ENCODE measurements at places on chromosomes 5 and 9.
A peak's percentile ranks its signal among the peaks of the same experiment; 100 is the strongest.

DNA sequence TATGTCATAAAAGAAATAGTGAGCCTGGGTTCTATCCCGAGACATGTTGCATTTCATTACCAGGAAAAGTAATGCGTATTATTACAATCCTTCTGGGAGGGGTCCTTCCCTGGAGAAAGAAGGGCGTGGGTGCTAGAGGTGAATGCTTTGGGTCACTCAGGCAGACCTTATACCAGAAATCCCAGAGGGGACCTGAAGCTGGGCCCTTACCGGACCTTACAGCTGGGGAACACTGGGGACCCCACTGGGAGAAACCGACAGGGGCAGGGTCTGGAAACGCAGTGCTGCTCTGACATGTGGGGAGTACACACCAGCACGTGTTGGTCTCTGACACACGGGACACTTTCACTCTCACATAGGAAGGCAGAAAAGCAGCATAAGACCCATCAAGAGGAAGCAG, 71.3 kb downstream of the LMNB1 start:
- DNase-seq = no peak

DNA sequence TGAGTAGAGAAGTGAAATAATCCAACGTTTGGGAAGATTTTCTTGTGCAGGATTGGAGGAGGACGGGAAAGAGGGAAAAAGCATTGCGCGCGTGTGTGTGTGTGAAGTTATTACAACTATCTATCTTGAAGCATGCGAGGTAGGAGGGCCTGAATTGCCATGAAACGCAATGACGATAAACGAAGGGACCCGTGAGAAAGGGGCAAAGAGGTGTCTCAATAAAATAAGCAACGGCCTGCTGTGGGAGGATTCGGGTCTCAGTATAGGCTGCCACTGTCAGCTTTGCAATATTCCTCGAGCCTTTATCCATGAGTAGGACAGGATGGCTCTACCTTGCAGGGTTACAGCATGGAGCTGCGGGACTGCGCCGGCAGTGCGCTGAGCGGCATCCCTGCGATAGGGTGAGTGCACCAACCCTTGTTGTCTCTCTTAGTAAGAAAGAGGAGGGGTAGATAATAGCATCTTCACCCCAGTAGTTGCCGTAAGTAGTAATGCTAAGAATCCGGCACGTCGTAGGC, 631 bp upstream of the RCL1 start:
- DNase-seq = no peak

GRCh38 chr5:149387982-149388381, 8.9 kb upstream of the IL17B start:
- no peak for DNase-seq

DNA sequence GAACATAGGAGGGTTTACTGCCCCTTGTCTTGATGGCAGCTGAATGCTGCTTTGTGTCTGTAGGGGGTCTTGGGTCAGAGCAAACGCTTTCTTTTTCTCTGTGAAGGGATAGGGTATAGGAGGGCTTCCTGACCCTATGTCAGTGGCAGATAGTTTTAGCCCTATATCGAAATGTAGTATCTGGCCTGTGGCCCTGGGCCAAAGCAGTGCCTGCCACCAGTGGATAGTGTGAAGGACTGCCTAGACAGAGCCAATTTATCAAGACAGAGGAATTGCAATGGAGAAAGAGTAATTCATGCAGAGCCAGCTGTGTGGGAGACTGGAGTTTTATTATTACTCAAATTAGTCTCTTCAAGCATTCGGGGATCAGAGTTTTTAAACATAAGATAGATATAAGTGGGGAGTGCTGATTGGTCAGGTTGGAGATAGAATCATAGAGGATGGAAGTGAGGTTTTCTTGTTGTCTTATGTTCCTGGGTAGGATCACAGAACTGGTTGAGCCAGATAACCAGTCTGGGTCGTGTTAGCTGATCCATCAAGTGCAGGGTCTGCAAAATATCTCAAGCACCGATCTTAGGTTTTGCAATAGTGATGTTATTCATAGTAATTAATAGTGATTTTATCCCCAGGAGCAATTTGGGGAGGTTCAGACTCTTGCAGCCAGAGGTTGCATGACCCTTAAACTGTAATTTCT, 178.5 kb downstream of the GDNF start:
- DNase-seq = no peak

GRCh38 chr5:32255540-32255900, 57.2 kb downstream of the MTMR12 start:
- no peak for DNase-seq

DNA sequence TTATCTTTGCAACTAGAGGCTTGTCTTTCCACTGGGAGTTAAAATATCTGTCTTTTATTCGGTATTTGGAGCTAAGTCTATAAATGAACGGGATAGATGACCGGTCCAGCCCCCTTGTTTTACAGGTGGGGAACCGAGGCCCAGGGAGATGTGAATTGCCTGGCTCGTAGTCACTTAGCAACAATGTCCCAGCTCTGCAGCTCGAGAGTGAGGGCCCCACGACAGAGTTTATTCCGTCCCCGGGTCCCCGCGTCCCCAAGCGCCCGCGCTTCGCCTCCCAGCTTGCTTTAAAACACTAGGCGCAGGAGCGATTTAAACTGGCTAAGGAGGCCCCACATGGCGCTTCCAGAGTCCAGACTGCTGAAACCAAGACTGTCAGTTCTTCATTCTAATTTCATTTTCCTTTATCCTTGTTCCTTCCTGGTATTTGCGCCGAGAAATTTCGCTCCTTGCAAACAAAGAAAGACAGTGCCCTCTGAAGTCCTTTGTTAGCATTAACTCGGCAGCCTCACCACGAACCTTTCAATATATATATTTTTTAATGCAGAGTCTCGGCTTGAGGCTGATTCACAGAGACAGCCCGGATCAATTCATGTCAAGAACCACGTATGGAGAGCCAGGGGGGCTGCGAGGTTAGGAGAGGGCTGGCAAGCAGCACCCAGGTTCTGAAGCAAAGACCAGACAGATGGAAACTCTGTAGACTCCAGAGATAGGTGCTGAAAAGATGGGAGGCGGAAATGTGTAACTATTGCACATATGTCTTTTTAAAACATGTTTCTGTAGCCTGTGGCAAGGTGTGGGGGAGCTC, 1.4 kb upstream of the ENC1 start:
- peak; percentile 45 for DNase-seq

DNA sequence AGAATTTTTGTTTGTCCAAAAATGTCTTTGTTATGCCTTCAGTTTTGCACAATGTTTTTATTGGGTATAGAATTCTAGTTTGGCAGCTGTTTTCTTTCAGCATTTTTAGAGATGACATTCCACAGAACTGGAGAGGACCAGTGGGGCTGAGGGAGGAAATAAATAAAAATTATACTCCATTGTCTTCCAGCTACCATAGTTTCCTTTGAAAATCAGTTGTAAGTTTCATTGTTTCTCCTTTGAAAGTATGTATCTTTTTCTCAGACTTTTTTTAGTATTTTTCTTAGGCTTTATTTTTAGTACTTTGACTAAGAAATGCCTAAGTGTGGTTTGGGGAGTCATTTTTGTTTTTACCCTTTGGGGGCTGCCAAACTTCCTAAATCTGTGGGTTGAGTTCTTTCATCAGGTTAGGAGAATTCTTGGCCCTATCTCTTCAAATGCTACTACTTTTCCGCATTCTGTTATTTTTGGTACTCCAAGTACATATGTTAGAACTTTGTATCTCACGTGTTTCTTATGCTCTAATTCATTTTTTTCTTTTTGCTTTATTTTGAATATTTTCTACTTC, 15.2 kb upstream of the FBLL1 start:
- no peak for DNase-seq

- DNase-seq = no peak
Observed at GRCh38 chr5:62083247-62083646, 222.8 kb upstream of the KIF2A start.

DNA sequence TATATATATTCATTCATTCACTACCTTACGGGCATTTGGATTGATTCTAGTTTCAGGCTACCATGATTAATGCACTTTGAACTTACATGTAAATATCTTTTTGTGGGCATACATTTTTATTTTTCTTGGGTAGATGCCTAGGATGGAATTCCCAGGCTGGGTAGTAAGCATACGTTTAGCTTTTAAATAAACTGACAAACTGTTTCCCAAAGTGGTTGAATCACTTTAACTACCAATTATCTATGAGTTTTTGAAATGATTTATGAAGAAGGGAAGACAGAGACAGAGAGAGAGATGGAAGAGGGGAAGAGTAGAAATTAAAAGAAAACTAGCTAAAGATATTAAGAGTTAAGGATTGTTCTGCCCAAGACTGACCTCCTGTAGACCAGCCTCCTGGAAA, 612.6 kb downstream of the PSAT1 start:
- DNase-seq = no peak

DNA sequence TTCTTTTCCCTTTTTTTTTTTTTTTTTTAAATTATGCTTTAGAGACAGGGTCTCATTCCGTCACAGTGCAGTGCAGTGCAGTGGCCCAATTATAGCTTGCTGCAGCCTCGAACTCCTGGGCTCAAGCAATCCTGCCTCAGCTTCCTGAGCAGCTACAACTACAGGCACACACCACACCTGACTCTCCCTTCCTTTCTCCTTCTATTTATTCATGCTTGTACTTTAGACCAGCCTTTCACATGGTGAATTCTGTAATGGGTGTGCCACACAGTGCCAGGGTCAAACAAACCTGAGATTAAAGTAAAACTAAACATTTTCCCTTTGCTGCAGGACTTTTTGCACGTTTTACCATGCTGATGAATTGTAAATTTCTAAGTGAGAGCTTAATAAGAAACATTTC, 8.0 kb downstream of the SH3RF2 start:
- no peak for DNase-seq

GRCh38 chr9:77592476-77592875, 55.6 kb downstream of the GNA14 start:
- DNase-seq = no peak

DNA sequence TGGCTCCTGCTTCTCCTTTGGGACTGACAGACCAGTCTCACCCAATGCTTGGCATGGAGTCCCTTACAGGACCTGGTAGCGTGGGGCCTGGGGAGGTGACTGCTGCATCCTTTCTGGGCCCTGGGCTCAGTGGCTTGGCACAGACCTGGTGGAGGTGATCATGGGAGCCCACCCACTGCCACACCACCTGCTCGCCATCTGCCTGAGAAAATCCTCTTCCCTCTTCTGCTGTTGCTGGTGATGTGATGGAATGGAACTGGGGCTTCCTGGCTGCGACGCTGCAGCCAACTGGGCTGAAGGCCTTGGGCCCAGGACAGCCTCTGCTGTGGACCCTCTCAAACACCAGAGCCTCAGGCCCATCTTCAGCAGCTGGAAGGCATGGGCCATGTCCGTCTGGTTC, 122.5 kb upstream of the PANK3 start:
- DNase-seq = no peak

DNA sequence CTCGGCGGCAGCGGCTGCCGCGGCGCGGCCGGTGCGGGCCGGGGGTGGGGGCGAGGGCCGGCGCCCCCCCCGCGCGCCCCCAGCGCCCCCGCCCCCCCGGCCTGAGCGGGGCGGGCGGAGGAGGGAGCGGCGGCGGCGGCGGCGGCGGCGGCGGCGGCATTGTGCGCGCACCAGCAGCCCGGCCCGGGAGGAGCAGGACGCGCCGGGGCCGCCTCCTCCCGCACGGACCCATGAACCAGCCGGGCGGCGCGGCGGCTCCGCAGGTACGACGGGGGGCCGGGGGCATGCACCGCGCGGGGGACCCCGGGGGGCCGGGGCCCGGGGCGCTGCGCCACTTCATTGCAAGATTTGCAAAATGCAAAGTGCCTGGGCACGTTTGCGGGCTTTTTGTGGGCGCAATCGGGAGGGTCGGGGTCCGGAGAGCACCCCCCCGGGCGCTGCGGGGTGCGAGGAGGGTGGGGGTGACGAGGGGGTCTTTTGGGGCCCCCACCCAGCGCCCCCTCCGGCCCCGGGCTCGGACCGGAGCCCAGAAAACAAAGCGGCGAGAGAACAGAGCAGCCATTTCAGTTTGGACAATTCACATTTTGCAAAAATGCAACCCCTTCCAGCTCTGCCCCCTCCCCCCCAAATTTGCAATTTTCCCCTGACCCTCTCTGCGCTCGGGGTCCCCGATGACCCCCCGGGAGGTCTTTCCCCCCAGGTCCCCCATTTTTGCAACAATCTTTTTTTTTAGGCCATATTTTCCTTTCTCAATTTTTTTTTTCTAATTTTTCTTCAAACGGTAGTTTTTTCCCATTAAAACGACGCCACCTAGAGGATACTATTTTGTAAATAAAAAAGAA, at the start of gene ZNF618:
Gene ZNF618, plus strand, starts transcription at position 159 of the 842 bp plus-strand sequence. Its CDS starts 72 bp downstream, at position 231.
- DNase-seq = peak; percentile 12

GRCh38 chr5:96339862-96340261, 93.2 kb downstream of the PCSK1 start:
- no peak for DNase-seq

DNA sequence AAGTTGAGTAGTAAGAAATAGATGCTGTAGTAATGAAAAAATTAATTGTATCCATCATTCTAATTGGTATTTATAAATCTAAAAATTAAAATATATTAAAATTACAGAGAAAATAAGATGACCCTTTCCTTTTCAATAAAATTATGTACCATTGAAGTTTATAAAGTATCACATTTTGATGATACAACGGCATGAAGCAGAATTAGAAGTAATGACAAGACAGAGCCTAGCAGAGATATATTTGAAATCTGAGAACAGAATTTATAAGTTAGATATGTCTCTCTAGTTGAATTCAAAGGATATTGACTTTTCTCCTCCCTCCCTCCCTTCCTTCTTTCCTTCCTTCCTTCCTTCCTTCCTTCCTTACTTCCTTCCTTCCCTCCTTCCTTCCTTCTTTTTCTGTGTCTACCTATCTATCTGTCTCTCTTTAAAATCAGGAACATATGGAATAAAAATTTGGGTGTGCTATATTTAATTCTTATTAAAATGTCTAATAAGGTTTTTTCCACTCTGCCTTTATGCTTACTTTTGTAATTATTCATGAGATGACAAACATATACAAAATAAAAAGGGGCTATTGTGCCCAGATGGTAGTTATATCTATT, 258.5 kb upstream of the CD180 start:
- DNase-seq = no peak

DNA sequence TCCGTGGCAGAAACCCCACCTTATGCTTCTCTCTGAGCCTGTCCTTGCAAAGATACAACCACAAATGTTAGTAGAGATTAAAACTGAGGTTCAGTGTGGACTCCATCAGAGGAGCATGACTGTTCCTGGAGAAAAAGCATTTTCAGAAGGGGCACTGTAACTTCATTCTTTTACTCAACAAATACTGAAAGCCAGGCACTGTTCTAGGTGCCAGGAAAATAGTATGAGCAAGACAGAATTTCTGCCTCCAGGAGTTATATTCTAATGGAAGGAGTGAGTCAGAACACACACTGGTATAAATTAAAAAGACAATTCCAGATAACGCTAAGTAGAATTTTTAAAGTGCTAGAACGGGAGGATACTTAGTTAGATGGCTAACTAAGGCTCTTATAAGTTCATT, 251.4 kb upstream of the GAS1 start:
- no peak for DNase-seq

GRCh38 chr5:150209099-150209635, 19.3 kb downstream of the SLC6A7 start:
- DNase-seq = no peak

All from naive B cell (primary cell).